ENCODE measurements at places on chromosomes 5 and 9.

- no peak for DNase-seq
These were observed 435.9 kb downstream of the TMEM232 start for GRCh38 chr5:110290542-110290941.

GRCh38 chr5:150184990-150185912 lies 4.6 kb upstream of the SLC6A7 start:
- DNase-seq, result no peak

- DNase-seq, result no peak
These were observed 19.7 kb downstream of the C6 start for GRCh38 chr5:41193456-41194205.

DNA sequence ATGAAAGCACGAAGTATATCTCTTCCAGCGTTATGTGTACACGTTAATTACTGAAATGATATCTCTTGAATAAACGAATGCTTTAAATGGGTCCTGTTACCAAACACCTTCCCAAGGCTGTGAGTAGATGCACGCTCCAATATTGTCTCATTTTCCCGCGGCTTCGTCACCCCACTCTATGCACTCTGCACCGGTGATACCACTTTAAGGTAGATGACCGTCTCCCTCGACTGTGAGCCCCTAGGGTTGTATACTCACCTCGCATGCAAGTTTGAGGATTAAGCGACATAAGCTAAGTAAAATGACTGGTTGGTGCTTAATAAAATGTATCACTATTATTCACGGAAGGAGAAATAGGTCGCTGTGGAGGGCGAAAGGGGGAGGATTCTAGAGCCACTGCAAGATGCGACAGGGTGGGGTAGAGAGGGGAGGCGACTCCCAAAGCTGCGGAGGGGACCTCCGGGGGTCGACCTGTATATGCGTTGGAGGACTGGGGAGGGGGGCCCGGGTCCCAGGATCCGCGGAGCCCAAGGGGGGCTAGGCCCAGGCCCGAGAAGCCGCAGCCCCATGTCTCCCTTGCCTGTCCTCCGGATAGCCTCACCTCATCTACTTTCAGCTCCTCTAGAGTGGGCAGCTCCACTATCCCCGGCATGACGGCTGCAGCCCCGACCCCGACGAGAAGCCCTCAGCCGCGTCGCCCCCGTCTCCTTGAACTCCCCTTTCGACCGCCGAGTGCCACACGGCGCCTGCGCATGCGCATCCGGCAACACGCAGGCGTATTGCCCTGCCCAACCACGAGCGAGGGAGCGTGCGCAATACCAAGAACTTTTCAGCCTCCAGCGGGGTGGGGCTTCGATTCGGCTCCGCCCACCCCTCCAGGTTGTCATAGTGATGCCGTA lies at the start of the genes MORN5 and NDUFA8:
Gene MORN5 (plus strand): TSS at position 883 of the 899 bp plus-strand sequence. CDS start 65 bp downstream, outside the sequence.
Gene NDUFA8 (minus strand): TSS at position 754 of the 899 bp plus-strand sequence. CDS start 102 bp downstream, at position 652.
- DNase-seq, result peak; percentile 99

DNA sequence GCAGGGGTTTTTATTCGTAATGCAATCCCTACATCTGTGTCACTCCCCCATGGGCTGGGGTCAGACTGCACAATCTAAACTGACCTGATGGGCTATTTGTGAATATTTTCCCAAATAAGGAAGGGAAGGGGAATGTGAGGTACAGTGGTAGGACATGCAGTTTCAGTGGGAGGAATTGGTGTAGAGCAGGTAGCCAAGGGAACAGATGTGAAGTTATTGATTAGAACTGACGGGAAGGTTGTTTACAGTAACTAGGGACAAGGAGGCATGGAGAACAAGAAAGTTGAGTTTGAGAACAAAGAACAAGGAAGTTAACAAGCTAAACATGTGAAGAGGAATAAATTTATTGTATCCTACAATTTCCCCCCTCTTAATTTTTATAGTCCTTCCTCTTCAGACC lies 104.8 kb downstream of the CFAP95 start:
- DNase-seq, result no peak

- DNase-seq, result no peak
These were observed 52.9 kb downstream of the C9orf50 start for GRCh38 chr9:129567842-129568559.

DNA sequence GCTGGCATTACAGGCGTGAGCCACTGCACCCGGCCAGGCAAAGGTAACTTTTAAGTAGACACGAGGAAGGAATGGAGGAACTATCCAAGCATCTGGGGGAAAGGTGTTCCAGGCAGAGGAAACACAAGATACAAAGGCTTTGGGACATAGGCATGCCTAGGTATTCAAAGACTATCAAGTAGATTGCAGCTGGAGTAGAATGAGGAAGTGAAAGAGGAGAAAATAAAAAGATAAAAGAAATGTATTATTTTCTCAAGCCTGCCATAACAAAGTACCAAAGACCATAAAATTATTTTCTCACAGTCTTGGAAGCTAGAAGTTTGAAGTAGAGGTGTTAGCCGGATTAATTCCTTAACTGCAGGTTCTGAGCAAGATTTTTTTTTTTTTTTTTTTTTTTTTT lies 39.9 kb upstream of the GRIN3A start:
- no peak for DNase-seq

GRCh38 chr9:91978740-91979414 lies 28.8 kb upstream of the ROR2 start:
- peak; percentile 51 for DNase-seq

GRCh38 chr5:68285851-68286611 lies 70.5 kb downstream of the PIK3R1 start:
- no peak for DNase-seq

DNA sequence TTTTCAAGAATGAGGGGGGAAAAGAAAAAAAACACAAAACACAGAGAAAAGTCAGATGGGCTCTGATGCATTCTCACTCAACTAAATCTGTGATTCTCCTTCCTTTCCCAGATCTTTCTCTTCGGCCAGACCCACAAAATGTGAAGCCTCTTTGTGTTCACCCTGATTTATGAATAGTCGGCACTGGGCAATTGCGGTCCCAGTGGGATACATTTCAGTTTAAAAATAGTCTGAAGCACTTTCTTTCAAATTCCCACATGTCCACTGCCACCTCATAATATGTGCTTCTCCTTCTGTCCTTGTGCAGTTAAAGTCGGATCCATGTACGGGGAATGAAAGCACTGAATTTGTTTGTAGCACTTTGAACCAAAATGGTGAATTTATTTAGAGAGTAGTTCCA lies 995.4 kb upstream of the WWC1 start:
- no peak for DNase-seq

- no peak for DNase-seq
These were observed 296.5 kb upstream of the ITGA1 start for GRCh38 chr5:52491071-52491787.

GRCh38 chr9:117204971-117205370 lies 209.9 kb downstream of the ASTN2 start:
- DNase-seq, result no peak

GRCh38 chr5:5374009-5374715 lies 48.3 kb upstream of the ICE1 start:
- DNase-seq, result no peak

DNA sequence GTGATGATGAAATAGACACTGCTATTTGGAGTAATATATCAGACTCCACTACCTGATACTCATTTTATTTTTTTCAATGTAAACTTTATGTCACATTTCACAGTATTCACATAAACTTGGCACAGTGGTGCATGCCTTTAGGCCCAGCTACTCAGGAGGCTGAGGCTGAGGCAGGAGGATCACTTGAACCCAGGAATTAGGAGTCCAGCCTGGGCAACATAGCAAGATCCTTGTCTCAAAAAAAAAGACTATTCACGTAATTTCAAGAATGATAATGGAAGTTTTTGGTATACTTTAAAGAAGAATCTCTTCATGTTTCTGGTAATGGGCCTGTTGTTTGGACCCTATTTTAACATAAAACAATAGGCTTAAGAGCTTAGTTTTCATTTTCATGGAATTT lies 47.4 kb downstream of the SLC25A51 start:
- no peak for DNase-seq

- DNase-seq, result no peak
These were observed 49.7 kb downstream of the RNF130 start for GRCh38 chr5:180021900-180022299.

DNA sequence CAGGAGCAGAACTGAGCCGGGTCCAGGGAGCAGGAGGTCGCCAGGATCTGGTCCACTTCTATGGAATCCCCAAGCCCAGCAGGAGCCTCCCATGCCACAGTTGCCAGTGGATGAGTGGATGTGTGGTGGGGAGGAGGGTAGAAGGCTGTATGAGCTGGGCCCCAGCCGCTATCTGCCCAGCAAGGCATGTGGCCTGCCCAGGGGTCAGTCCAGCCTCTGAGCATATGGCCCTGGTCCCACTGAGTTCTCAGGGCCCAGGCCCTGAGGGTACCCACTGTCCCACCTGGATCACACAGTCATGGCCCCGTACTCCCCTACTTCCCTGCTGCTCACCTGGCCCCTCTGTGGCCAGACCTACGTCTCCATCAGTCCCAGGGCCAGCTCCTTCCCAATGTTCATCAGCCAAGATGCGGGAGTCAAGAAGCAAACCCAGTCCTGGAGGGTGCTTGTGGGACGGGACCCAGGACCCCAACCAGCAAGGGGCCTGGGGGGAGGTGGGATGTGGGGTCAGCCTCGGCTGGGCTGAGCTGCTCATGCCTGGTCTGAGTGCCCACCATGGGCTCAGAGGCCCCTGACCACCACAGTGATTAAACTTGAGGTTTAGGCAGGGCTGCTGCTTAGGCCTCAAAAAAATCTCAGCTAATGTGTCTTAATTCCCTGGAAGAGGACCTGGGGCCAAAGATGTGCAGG lies 152.7 kb downstream of the COL23A1 start:
- no peak for DNase-seq

GRCh38 chr9:75358846-75359245 lies 270.5 kb downstream of the OSTF1 start:
- DNase-seq, result no peak

GRCh38 chr9:114206221-114206789 lies 51.0 kb downstream of the COL27A1 start:
- DNase-seq, result no peak

DNA sequence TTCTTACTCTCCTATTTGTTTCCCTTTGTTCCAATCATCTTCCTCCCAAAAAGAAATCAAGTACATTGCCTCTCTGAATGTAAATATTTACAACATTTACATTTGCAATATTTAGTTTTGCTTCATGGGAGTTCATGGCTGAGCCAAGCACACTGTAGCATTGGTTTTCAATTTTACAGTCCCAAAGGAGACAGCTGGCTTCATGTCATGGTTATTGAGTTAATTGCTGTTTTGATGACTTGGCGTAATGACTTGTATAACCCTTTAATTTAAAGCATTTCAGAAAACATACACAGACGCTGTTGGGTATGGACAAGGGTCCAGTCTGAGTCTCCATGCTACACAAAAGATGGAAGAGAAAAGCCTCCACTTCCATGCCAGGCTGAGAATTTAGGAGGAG lies 25.6 kb upstream of the VLDLR start:
- no peak for DNase-seq

DNA sequence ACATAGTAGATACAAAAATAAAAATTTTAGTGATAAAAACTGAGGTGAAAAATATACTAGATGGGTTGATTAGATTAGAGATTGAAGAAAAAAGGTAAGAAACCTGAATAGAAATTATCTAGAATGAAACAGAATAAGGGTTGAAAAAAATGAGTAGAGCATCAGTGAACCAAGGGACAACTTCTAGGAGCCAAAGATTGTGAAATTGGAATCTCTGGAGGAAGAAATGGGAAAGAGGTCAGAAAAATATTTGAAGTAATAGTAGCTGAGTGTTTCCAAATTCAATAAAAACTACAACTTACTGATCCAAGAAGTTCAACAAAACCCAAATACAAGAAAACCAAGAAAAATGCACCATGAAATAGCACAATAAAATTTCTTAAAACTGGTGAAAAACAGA lies 116.6 kb upstream of the STARD4 start:
- DNase-seq, result no peak

DNA sequence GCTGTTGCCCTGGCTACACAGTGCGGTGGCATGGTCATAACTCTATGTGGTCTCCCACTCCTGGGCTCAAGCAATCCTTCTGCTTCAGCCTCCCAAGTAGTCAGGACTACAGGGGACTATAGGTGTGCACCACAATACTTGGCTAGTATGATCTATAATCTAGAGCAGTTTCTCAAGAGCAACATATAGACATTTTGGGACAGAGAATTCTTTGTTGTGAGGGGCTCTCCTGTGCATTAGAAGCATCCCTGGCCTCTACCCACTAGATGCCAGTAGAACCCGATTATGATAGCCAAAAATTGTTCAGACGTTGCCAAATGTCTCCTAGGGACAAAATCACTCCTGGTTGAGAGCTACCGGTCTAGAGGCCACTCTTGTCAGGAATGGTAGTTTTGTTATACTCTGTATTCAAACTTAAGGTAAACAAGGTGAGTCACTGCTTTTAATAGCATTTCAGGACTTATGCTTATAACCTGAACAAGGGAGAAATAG lies 7.2 kb downstream of the ANKHD1 start:
- DNase-seq, result no peak

- DNase-seq, result no peak
These were observed 169.9 kb downstream of the HINT1 start for GRCh38 chr5:130995254-130995515.

- DNase-seq, result no peak
These were observed 200.0 kb upstream of the IER5L start for GRCh38 chr9:129377931-129378661.

- no peak for DNase-seq
These were observed 71.2 kb downstream of the PLAC8L1 start for GRCh38 chr5:146034127-146034526.

- DNase-seq, result no peak
These were observed 23.4 kb upstream of the COL27A1 start for GRCh38 chr9:114131808-114132549.

DNA sequence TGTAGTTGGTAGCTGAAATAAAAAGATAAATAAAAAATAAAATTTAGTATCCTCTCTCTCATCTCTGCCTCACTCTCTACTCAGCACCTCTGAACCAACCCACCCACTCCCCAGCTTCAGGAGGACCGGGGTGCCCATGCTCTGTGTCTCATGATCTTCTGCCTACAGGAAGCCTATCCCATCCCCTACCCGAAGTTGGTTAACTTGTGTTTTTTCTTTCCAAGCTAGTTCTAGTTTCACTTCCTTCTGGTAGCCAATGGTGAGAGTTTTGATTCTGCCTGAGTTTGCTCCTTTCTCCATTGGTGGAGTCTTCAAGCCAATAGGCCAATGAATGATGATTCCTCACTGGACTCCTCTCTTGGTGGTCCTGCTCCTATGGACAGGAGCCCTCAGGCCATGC lies 32.1 kb downstream of the SNX24 start:
- DNase-seq, result no peak

GRCh38 chr5:135576075-135576599 lies 2.7 kb downstream of the CXCL14 start:
- no peak for DNase-seq
